ENCODE measurements at places on chromosomes 11 and 22. TPM values are rescaled to one million over a fixed set of nuclear protein-coding genes. Genes with fewer than 3 reads are reported as not detected.

- DNase-seq = no peak
- H3K4me3 ChIP-seq = no peak overlapping the region
- 0 out of 2 replicates have a peak, but pooled peaks cover 2% of the 10 kb centered on the region for H3K36me3 ChIP-seq
Observed at GRCh38 chr11:65870706-65871681, 1.6 kb downstream of the EFEMP2 start.

DNA sequence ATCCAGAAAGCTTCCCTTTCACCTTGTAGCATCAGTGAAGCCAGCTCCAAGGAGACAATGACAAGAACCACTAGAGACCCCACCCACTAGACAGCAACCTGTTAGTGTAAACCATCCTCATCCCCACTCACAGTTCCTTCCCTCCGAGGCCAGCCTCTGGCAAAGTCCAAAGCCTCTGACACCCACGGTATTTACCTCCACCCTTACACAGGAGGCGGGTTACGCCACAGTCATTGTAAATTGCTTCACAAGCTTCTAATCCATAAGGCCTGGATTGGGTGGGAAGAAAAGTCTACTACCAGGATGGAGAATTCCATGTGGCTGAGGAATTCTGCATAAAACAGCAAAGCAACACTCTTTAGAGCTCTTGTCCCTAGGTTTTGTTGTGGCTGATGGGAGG, 287.4 kb downstream of the BUD13 start:
- no peak overlapping the region for H3K4me3 ChIP-seq
- no peaks in the 10 kb centered on the region for H3K36me3 ChIP-seq
- DNase-seq = no peak

- no peak overlapping the region for H3K27ac ChIP-seq
- no peak overlapping the region for H3K4me3 ChIP-seq
- H3K27me3 ChIP-seq = peaks cover 3% of the 10 kb centered on the region
- no peaks in the 10 kb centered on the region for H3K36me3 ChIP-seq
Observed at GRCh38 chr11:69499186-69499917, 17.9 kb downstream of the LINC01488 start.

DNA sequence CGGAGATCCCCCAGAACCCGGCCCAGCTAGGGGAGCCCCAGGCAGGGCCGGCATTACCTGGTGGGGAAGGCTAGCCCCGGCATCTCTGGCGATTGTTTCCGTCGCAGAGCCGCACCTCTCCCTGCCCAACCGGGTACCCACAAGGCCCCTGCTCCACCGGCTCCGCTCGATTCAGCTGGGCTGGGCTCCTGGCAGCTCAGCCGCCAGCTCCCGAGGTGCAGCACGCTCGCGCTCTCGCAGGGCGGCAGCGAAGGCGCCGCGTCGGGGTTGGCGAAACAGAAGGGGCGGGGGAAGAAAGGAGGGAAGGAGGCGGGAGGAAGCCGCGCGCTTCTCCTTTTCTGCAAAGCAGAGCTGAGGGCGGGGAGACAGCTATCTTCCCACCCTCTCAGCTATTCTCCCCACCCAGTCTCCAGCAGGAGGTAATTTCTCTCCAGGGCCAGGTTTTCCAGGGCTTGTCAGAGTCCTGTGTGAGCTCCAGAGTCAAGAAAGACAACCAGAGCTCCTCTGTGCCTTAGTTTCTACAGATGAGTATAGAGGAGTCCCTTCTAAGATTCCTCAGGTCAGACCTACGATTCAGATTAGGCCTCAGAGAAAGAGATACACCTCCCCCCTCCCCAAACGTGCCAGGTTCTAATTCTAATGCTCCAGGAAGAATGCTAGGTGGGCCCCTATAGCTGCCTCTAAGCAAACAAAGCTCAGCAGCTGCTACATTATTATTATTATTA, 62.0 kb downstream of the PAK1 start:
- peak overlapping the region; percentile 60 for H3K4me3 ChIP-seq
- DNase-seq = peak; percentile 49
- peaks cover 15% of the 10 kb centered on the region for H3K4me1 ChIP-seq
- no peaks in the 10 kb centered on the region for H3K27me3 ChIP-seq
- H3K36me3 ChIP-seq = no peaks in the 10 kb centered on the region

DNA sequence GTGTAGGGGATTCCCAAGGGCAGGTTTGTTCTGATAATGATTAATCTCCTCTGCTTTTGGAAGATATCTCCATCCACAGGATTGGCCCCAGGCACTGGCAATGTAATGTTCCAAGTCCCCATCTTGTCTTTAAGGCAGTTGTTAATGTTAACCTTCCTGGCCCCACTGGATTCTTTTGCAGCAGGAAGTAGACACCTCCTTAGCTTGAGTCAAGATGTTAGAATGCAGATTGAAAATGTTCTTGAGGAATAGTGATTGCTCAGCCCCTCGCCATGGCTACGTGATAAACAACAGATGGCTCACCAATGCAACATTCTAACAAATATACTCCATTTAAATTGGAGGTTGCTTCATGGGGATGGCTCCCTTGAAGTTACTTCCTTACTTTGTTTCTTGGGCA, 7.3 kb downstream of the HEPHL1 start:
- no peaks in the 10 kb centered on the region for H3K36me3 ChIP-seq
- H3K27me3 ChIP-seq = no peaks in the 10 kb centered on the region
- no peak overlapping the region for H3K27ac ChIP-seq

GRCh38 chr11:48025984-48026340, 45.6 kb downstream of the PTPRJ start:
- no peak overlapping the region for H3K4me3 ChIP-seq
- H3K27me3 ChIP-seq = no peaks in the 10 kb centered on the region
- H3K27ac ChIP-seq = no peak overlapping the region
- peaks cover 16% of the 10 kb centered on the region for H3K4me1 ChIP-seq
- no peak for DNase-seq
- H3K36me3 ChIP-seq = no peaks in the 10 kb centered on the region

DNA sequence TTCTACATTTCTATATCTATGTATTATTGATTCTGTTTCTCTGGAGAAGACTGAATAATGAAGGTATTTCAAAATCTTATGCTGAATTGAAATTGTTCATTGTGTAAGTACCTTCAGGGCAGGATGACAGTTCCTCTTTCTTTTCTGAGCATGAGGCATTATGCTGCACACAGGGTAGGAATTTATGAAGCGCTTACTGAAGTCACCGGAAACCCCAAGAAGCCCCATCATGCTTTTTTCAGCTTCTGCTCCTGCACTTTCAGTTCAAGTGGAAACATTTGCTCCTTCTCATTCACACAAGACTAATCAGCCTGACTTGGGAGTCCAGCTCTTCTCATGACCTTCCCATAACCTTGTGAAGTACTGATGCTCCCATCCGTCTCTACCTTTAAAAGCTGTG, 314.7 kb upstream of the SORL1-AS1 start:
- no peak overlapping the region for H3K4me3 ChIP-seq
- no peak overlapping the region for H3K27ac ChIP-seq
- DNase-seq = no peak

GRCh38 chr11:19919050-19919561, 206.5 kb downstream of the NAV2 start:
- H3K27me3 ChIP-seq = peaks cover 22% of the 10 kb centered on the region
- H3K4me3 ChIP-seq = no peak overlapping the region
- DNase-seq = no peak
- H3K27ac ChIP-seq = no peak overlapping the region
- no peaks in the 10 kb centered on the region for H3K36me3 ChIP-seq

DNA sequence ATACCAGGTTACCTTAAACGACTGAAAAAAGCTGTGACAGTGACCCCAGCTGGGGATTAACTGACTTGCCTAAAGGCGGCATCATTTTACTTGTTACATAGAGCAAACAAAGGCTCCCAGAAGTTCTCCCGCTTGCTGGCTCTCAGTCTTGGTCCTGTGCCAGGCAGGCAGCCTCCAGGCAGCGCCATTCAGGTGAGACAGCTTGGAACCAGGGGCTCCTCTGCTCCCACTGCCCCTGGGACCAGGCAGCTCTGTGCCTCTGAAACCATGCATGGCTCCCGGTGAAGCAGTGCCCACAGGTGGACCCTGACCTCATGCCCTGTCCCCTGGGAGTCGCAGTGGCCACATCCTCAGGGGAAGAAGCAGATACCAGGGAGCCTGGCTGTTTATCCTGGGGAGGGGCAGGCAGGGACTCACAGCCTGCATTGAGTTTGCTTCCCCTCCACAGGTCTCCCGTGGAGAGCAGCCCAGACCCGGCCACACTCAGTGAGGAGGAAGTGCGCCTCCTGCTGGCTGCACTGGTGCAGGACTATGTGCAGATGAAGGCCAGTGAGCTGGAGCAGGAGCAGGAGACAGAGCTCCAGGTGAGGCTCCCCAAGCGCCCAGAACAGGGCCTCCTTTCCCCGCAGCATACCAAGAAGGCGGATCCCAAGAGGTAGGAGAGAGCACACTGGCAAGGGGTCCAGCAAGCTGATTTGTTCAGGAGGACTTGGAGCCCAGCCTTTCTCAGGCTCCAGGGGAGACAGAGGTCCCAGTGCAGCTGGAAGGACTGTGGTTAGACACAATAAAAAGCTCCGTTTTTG, 15.6 kb upstream of the CYP2R1 start:
- H3K27ac ChIP-seq = no peak overlapping the region
- no peaks in the 10 kb centered on the region for H3K36me3 ChIP-seq
- 0 out of 2 replicates have a peak overlapping the region, but pooled peaks have one; percentile 14 for H3K4me3 ChIP-seq
- 0 out of 2 replicates have a peak, but pooled peaks cover 3% of the 10 kb centered on the region for H3K4me1 ChIP-seq
- DNase-seq = no peak

- peak overlapping the region; percentile 68 for H3K27ac ChIP-seq
- no peaks in the 10 kb centered on the region for H3K27me3 ChIP-seq
- H3K4me3 ChIP-seq = peak overlapping the region; percentile 28
- H3K4me1 ChIP-seq = peaks cover 45% of the 10 kb centered on the region
Observed at GRCh38 chr22:19984201-19984753, 32.3 kb downstream of the ARVCF start.

- no peak overlapping the region for H3K27ac ChIP-seq
- no peaks in the 10 kb centered on the region for H3K36me3 ChIP-seq
- no peaks in the 10 kb centered on the region for H3K27me3 ChIP-seq
- no peak overlapping the region for H3K4me3 ChIP-seq
Observed at GRCh38 chr11:88520391-88520790, 182.9 kb upstream of the CTSC start.

GRCh38 chr11:59767225-59767611, 12.0 kb downstream of the STX3 start:
- no peak for DNase-seq
- H3K27me3 ChIP-seq = no peaks in the 10 kb centered on the region

DNA sequence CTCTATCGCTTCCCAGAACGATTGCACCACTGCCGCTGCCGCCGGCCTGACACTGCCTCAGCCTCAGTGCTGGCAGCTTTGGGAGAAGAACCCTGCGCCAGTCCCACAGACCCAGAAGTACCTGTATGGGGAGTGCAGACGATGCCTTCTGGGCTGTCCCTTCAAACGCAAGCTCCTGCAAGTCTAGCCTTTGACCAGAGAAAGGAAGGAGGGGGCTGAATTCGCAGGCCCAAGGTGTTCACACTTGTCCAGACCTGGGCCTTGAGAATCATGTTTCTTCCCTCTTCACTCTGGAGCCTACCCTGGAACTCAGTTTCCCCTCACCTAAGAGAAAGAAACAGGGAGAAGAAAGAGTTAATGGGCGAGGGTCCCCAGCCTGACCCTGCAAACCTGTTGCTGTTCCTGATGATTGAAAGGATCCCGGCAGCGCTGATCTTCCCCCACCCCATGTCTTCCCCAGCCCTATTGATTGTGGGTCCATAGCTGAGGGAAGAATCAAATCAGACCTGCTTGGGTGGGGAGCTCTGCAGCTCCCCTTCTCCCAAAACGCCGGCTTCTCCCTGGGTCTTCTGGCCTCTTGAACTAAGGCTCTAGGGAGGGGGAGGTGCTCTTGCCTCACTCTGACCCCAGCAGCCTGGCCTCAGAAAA, 786 bp upstream of the MCAM start:
- H3K4me3 ChIP-seq = no peak overlapping the region
- H3K4me1 ChIP-seq = peaks cover 45% of the 10 kb centered on the region
- H3K36me3 ChIP-seq = no peaks in the 10 kb centered on the region

GRCh38 chr22:35568751-35569739, 28.4 kb downstream of the RASD2 start:
- no peaks in the 10 kb centered on the region for H3K36me3 ChIP-seq
- peak overlapping the region; percentile 18 for H3K27ac ChIP-seq
- no peaks in the 10 kb centered on the region for H3K27me3 ChIP-seq
- no peak overlapping the region for H3K4me3 ChIP-seq
- DNase-seq = no peak

- H3K27me3 ChIP-seq = no peaks in the 10 kb centered on the region
- peak overlapping the region; percentile 80 for H3K27ac ChIP-seq
- no peak for DNase-seq
Observed at GRCh38 chr11:10451426-10452116, 3.5 kb upstream of the AMPD3 start.

GRCh38 chr11:71212871-71213559, 39.4 kb downstream of the SHANK2 start:
- H3K36me3 ChIP-seq = no peaks in the 10 kb centered on the region
- DNase-seq = no peak
- no peaks in the 10 kb centered on the region for H3K4me1 ChIP-seq
- no peak overlapping the region for H3K4me3 ChIP-seq
- no peak overlapping the region for H3K27ac ChIP-seq

- no peaks in the 10 kb centered on the region for H3K27me3 ChIP-seq
- no peak overlapping the region for H3K4me3 ChIP-seq
- H3K27ac ChIP-seq = no peak overlapping the region
- DNase-seq = no peak
- peaks cover 9% of the 10 kb centered on the region for H3K4me1 ChIP-seq
Observed at GRCh38 chr11:102655547-102655946, 30.4 kb upstream of the MMP20 start.

- H3K36me3 ChIP-seq = peaks cover 11% of the 10 kb centered on the region
- peak overlapping the region; percentile 28 for H3K4me3 ChIP-seq
- DNase-seq = no peak
- H3K27ac ChIP-seq = peak overlapping the region; percentile 45
- peaks cover 33% of the 10 kb centered on the region for H3K4me1 ChIP-seq
Observed at GRCh38 chr22:39534591-39535356, 2.2 kb upstream of the RPS19BP1 start.

GRCh38 chr11:75268626-75269366, 28.2 kb downstream of the TPBGL start:
- DNase-seq = no peak
- no peak overlapping the region for H3K4me3 ChIP-seq
- no peaks in the 10 kb centered on the region for H3K4me1 ChIP-seq
- H3K27ac ChIP-seq = no peak overlapping the region
- H3K27me3 ChIP-seq = no peaks in the 10 kb centered on the region

GRCh38 chr11:69138265-69138664, 17.5 kb upstream of the SMIM38 start:
- H3K4me1 ChIP-seq = peaks cover 24% of the 10 kb centered on the region
- H3K4me3 ChIP-seq = peak overlapping the region; percentile 34
- H3K27ac ChIP-seq = peak overlapping the region; percentile 13
- no peaks in the 10 kb centered on the region for H3K36me3 ChIP-seq
- H3K27me3 ChIP-seq = no peaks in the 10 kb centered on the region

DNA sequence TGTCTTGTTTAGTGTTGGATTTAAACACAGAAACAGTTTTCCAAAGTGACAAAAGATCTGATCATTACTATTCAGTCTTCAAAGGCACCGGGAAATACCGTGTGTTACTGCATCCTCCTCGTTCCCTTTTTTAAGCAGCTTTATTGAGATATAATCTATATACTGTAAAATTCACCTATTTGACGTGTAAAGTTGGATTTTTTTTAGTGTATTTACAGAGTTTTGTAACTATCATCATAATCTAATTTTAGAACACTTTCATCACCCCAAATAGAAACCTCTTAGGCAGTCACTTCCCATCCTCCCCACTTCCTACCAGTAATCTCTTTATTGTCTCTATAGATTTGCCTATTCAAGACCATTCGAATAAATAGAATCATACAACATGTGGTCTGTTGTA, 1.4 kb downstream of the ANO5 start:
- no peak overlapping the region for H3K27ac ChIP-seq
- no peaks in the 10 kb centered on the region for H3K4me1 ChIP-seq
- no peaks in the 10 kb centered on the region for H3K36me3 ChIP-seq

The RPS25 gene
- total RNA-seq = 1,404 TPM

The CDHR5 gene
- total RNA-seq = not detected

The HBG2 gene
- 48.1 TPM for total RNA-seq

The TSKU gene
- total RNA-seq = 21.9 TPM

The MS4A7 gene
- 0.22 TPM for total RNA-seq

The MRGPRF gene
- 0.76 TPM for total RNA-seq

The BEST1 gene
- total RNA-seq = 2.3 TPM

The CDC42BPG gene
- total RNA-seq = 30.1 TPM

The XKR3 gene
- not detected for total RNA-seq

The KRTAP5-7 gene
- not detected for total RNA-seq

All from HCT116 (cell line).